ENCODE measurements at places on chromosomes 11 and 22. TPM values are rescaled to one million over a fixed set of nuclear protein-coding genes. Genes with fewer than 3 reads are reported as not detected.

DNA sequence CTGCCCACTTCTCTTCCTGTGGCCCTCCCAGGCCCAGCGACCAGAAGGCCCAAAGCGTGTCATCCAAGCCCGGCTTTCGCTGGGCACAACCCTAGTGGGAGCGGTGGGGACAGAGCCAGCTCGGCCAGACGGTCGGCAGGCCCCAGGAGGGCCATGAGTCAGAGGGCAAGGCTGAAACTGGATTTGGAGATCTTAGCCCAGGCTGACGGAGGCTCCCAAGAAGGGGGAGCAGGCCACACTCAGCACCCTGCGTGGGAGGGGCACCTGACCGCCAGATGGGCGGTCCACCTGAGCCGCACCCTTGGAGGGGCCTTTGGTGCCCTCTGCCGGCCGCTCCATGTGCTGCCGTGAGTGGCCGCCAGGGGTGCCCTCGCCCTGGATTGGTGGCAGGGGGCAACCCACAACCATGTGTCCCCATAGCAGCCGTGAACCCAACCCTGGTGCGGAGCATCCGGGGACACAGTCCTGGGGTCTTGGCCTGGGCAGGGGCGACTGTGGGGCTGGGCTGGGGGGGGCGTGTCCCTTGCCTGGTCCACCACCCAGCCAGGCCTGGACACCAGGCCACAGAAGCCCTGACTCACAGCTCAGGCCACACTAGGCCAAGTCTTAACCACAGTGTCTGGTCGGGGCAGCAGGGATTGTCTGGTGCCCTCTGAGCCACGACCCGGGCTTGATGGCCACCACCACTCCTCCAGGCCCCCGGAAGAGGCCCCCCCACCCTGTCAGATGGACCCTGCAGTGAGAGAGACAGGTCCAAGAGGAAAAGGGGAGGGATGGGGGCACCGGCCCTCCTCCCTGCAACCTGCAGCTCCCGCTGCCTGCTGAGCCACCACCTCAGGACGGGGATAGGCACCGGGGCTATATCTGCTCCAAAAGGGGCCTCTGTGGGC, 19.2 kb upstream of the TALDO1 start:
- peak; percentile 65 for DNase-seq

- peak; percentile 9 for DNase-seq
These were observed 195.3 kb downstream of the BRD1 start for GRCh38 chr22:49632199-49633009.

The SEC14L6 gene
- polyA plus RNA-seq, result not detected

The PKNOX2 gene
- polyA plus RNA-seq, result not detected

The MRGPRX4 gene
- polyA plus RNA-seq, result not detected

All from CD14-positive monocyte (primary cell).